ENCODE measurements at places on chromosomes 12 and 14.

GRCh38 chr12:123095078-123095881 is 55.6 kb downstream of the PITPNM2 start:
- no peak for DNase-seq

GRCh38 chr12:90102957-90103652 is 394.5 kb upstream of the ATP2B1 start:
- DNase-seq, result peak; percentile 9

- DNase-seq, result no peak
Measured at GRCh38 chr14:58082491-58083098, 69.4 kb downstream of the ARMH4 start.

DNA sequence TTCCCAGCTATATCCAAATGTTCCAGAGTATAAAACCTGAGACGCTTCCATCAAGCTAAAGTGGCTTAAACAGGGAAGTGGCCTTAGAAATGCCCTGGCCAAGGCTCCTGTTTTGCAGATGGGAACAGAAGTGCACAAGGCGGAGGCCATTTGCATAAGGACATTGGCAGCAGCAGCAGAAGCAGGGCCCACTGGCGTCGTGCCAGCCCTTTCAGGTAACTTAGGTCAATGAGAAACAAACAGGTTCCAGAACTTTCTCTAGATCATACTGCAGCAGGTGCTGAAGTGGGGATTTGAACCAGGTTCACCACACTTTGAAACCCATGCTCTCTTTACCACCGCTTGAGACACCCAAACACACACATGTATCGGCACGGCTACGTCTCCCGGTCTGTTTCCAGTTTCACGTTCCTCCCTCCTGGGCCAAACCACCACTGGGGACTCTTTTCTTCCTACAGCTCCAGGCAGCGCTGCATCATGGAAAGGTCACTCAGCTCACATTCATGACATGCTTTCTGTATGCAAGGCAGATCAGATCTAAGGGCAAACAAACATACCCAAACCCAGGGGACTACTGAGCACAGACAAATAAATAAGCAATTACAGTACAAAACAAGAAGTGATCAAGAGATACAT is 46.0 kb upstream of the PLEKHG6 start:
- DNase-seq, result no peak

GRCh38 chr12:10989107-10989506 is 2.4 kb upstream of the TAS2R50 start:
- no peak for DNase-seq

DNA sequence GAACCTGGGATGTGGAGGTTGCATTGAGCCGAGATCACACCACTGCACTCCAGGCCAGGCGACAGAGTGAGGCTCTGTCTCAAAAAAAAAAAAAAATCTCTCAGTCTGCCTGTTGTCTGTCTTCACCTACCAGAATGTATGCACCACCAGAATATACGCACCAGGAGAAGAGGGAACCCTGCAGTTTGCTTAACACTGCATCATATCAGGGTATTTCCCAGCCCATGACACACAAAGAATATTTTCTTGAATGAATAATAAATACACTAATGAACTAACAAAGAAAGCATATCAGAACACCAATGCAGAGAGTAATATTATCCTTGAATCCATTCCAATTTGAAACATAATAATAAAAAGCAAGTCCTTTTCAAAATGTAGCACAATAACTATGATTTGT is 44.2 kb upstream of the FOXN3 start:
- no peak for DNase-seq

DNA sequence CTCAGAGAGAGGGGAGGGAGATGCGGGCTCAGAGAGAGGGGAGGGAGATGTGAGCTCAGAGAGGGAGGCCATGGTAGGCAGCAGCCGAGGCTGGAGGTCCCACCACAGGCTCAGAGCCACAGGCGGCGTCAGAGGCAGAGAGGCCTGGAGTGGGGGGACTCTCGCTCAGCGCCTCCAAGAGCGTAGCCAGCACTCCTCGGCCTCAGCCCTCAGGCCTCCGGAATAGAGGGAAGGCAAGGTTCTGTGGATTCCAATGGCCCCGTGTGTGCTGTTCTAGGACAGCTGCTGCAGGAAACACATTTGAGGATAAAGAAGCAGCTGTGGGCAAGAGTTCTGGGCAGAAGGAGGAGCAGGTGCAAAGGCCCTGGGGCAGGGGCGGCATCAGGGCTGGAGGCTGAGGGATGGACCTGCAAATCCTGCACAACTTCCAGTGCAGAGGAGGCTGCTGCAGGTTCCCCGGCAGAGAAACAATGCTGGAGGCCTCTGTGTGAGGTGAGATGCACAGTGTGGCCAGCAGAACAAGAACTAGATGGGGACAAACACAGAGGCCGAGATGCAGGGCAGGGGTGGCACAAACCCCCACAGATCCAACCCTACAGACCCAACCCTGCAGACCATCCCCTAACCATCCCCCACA is 59.1 kb upstream of the GALNT9 start:
- DNase-seq, result no peak

DNA sequence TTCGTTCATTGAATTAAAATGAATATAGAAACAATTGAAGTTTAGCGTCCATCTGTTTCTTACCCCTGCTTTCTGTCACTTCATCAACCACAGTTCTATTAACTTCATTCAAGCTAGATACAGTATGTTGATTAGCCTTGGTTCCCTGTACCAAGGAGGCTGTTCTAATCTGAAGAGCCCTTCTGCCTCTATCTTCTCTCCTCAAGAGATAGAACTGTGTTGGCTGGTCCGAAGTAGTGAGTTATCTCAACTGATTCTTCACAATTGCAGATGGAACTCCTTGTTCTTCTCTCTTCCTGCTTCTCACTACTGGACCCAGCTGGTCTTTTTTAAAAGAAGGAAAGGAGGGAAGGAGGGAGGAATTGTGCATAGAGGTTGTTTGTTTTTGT is 82.1 kb upstream of the TRAF3 start:
- DNase-seq, result no peak

DNA sequence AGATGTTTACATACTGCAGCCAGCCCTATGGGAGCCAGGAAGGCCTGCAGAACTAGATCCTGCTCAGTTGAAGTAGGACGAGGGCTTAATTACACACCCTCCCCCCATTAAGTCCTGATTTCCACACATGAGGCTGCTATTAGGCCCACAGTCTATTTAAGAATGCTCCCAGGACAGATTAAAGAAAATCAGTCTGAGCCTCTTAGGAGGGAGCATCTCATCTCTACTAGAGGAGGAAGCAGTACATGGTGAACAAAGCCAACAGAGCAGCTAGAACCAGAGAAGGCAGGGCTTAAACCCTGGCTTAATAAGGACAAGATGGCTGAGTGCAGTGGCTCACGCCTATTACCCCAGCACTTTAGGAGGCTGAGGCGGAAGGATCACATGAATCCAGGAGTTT is 55.8 kb upstream of the ARHGAP5 start:
- no peak for DNase-seq

DNA sequence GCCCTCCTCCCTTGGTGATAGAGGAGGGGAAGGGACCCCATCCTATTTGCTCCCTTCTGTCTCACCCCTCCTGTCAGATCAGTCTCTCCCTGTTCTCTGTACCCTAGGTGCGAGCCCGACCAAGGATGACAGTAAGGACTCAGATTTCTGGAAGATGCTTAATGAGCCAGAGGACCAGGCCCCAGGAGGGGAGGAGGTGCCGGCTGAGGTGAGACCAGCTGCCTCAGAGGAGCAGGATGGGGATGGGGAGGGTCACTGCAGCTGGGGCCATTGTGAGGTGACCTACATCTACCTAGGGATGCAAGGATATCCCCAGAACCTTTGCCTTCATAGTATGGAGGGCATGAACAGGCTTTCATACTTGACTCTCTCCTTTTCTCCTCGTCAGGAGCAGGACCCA is 22.2 kb downstream of the AGAP2 start:
- no peak for DNase-seq

DNA sequence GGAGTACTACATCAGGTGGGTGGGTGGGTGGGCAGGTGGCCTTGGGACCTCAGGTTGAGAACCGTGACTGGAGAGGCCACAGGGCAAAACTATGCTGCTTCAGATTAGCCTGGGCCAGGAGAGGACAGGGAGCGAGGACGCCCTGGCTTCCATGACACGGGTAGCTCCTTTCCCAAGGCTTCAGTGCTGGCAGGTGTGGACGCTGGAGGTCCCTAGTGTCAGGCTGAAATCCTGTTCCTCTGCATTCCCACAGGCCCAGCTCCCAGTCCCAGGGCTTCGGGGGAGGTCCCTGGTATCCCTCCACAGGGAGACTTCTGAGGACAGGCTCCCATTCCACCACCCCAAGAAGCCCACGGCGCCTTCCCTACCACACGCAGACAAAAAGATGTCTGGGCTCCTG is 31.6 kb downstream of the CCDC92 start:
- DNase-seq, result no peak

GRCh38 chr12:50313256-50313931 is 30.1 kb upstream of the LIMA1 start:
- no peak for DNase-seq
